ENCODE measurements at places on chromosomes 7 and 10.

DNA sequence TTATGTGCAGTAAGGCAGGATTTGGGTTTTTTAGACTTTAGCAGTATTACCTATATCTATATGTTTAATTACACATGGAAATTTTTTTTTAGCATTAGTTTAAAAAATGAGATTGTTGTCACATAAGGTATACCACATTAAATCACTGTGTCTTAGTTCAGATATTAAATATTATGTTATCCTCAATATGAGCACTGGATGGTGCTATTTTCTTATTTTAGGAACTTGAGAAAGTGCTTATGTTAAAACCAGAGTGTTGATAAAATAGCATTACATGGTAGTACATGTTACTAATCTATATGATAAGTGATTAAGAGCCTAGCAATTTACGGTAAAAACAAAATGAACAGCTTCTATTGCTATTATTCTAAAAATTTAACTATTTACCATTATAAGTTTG is 28.8 kb downstream of the MIOS start:
- peak; percentile 9 for DNase-seq

GRCh38 chr10:113859261-113859660 is 4.8 kb downstream of the NHLRC2 start:
- no peak for DNase-seq

- no peak for DNase-seq
These were observed 21.3 kb downstream of the STK17A start for GRCh38 chr7:43604251-43604650.

DNA sequence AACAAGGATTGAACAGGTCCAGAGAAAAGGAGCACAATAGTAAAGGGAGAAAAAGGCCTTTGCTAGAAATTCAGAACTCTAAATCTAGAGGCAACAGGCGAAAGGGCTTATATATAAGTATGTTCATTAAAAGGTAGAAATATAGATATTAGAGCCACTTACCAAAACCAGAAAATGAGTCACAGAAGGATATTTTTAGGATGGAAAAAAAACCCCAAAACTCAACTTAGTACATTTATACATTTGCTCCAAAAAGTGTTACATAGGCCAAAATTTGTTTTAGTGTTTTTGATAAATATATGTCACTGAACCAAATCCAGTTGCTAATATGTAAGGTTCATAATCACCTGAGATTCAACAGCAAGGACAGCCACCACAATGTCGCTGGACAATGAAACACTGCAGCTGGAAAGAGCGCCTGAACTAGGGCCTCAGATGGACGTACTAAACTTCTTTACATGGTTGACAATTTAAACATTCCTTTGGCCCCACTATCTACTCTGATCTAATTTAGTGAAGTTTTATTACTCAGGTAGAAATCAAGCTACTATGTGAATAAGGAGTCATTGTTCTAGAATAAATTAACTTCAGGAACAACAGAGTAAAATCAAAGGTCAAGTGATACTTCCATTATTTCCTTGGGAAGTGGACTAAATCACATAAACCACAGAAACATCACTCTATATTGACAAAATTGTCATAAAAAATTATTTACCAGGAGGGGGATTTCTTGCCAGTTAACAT is 10.9 kb downstream of the FAM3C start:
- DNase-seq: no peak

- DNase-seq: no peak
These were observed 182.3 kb downstream of the NSUN6 start for GRCh38 chr10:18469125-18469524.

DNA sequence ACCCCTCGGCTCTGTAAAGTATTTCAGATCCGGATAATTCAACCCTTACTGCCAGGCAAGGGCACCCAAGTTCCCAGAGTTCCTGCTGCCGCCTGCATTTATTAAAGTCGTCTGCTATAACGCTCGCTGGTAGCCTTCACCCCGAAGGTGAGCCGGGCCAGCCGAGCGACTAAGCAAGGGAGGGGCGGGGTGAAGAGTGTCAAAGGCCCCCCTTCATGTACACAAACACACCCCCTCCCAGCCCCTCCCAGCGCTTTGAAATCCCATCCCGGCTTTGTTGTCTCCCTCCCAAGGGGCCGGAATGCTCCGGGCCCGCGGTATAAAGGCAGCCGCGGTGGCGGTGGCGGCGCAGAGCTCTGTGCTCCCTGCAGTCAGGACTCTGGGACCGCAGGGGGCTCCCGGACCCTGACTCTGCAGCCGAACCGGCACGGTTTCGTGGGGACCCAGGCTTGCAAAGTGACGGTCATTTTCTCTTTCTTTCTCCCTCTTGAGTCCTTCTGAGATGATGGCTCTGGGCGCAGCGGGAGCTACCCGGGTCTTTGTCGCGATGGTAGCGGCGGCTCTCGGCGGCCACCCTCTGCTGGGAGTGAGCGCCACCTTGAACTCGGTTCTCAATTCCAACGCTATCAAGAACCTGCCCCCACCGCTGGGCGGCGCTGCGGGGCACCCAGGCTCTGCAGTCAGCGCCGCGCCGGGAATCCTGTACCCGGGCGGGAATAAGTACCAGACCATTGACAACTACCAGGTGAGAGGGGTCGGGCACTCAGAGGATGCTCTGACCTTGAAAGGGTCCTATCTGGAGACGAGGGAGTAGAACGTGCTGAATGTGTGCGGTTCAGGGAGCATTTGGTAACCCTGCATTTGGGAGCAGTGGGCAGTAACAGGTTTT is at the start of gene DKK1:
DKK1 (plus strand) TSS at position 349 of the 889 bp plus-strand sequence; CDS start at position 503, 154 bp downstream.
- no peak for DNase-seq

- DNase-seq: no peak
These were observed 85.9 kb downstream of the FOXL3 start for GRCh38 chr7:375901-376305.

- no peak for DNase-seq
These were observed 112.7 kb downstream of the ICA1 start for GRCh38 chr7:8149222-8149621.

DNA sequence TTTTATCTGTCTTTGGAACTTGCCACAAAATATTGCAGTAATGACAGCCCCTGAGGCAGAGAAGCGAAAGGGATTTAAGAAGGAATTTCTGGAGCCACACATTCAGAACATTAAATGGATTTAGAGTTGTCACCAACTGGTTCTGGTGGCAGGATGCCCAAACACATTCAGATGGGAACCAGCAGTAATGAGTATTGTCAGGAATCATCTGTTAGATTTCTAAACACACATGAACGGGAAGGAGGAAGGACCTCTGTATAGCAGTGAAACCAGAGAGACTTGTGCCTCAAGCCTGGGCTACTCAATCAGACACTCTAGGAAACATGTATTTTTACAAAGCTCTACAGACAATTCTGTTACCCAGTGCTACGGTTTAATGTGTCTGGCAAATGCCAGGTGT is 103.8 kb upstream of the CCNY start:
- no peak for DNase-seq

DNA sequence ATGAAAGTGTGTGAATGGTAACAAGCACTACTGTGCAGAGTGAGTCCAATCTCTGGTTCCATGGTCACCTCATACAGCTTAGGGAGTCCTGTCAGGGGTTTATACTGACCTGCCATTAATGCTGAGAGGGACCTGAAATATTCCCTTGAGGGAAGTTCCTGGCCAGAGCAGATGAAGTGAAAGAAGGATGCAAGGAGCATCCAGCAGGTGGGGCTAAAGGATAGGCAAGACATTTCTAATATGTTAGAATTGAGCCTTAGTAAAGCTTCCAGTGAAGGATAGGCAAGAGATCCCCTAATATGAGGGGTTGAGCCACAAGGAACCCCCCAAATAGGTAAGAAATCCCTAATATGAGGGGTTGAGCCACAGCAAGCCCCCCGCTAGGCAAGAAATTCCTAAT is 25.5 kb upstream of the FAM221A start:
- DNase-seq: no peak

DNA sequence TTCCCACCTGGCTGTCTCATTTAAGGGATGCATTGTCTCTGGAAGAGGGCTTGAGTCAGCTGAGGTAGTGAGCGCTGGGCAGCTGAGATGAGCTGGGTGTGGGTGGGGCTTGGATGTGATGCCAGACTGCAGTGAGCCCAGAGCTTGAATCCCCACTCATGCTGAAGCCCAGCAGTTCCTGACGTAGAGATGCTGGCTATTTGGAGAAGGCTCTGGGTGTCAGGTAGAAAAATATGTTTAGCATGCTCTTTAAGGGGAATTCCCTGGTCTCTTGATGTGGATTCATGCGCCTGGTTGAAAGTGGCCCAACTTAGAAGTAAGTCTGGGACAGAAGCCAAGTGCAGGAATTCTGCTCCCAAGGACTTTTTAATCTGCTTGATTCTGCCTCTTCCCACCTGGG is 241.5 kb upstream of the IGFBP3 start:
- no peak for DNase-seq

DNA sequence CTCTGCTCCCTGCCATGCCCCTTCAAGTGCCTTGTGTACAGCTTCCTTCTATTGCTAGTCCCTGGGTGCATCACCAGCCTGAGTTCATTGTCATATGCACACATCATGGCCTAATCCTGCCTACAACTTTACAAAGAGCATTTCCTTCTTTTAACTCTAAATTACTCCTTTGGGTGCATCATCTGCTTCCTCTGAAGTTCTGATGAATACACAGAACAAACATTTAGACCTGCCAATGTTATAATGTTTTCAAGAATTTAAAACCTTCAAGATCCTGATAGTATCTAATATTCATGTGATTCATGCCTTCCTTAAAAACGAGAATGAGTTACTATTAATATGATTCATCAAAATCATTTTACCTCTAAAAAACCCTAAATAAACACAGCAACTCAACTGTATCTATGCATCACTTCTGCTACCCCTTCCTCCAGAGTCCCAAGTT is 357.1 kb downstream of the MAGI2 start:
- DNase-seq: no peak

Data from NCI-H1092 (cell line).